ENCODE measurements at places on chromosomes 2 and 18.

DNA sequence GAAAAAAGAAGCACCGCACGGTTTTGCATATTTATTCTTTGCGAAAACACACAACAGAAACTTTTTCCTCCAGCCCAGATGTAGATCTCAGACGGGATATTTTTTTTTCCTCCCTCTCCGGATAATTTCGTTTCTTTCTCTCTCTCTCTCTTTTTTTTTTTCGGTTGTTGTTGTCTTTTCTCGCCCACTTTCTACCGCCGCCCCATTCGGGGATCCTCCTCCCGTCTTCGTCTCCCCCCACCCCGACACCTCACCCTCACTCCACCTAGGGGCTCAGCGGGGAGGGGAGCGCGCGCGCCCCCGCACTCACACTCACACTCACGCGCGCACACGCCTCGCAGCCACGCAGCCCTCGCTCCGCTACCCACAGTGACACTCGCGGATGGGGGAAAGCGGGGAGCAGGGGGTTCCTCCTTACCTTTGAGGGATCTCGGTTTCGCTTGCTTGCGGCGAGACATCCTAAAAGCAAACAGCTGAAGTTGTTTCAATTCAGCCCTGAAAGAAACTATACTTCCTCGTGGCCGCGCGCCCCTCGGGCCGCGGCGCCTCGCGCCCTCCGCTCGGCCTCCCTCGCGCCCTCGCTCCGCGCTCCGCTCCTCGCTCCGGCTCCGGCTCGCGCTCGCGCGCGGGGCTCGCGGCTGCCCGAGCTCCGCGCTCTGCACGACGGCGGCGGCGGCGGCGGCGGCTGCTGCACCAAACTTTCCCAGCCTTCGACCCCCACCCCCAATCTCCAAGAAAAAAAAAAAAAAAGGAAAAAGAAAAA lies 1.3 kb downstream of the ZNF521 start:
- no peak for DNase-seq

DNA sequence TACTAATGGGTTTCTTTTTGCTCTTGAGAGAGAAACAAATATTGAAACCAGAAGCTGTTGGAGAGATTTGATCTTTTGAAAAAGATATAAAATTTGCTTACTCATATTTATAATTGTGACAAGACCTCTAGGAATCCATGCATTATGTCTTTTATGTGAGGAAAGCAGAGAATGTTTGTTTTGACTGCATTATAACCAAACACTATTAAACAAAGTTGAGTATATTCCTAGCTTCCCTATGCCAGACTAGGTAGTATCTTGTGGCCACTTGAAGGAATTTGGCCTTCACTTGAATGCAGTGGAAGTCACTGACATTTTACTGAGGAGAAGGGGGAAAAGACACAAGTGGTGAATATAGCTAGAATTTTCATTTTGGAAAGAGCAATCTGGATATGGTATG lies 521.8 kb upstream of the ZEB2 start:
- no peak for DNase-seq

GRCh38 chr2:182929972-182930371 lies 63.5 kb upstream of the FRZB start:
- DNase-seq = no peak

- no peak for DNase-seq
These were observed 37.3 kb downstream of the THAP4 start for GRCh38 chr2:241599615-241600014.

DNA sequence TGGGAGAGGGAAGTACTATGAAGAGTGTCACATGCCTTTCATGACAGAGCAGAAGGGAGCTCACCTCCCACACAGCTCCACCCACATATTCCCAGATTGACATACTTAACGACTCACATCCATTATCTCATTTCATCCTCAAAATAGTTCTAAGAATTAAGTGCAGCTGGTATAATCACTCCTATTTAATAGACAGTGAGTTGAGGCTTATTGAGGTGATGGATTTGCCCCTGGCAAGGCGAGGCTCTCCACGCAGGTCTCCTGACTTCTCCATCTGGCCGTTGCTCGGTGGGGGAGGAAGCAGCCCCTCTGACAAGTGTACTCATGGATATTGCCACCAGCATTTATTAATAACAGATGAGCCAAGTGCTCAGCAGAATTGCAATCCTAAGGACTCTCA lies 81.4 kb downstream of the TGOLN2 start:
- no peak for DNase-seq

GRCh38 chr2:32647180-32647651 lies 19.4 kb downstream of the TTC27 start:
- DNase-seq = no peak

DNA sequence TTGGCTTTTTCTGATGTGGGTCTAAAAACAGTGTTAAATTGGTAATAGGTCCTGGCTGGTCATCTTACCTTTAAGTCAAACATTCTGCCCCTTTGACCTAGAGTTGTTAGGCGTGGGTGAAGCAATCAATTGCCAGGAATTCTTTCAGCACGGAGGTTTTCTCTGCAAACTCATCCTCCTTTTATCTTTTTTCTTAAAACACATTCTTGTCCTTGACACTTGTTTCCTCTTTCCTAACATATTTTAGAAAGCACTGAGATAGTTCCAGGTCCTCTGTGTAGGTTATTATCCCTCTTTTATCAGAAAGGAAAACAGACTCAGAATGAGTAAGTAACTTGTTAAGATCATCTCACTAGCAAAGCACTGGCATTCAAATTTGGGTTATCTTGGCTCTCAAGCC lies 18.6 kb upstream of the AP1S3 start:
- no peak for DNase-seq

GRCh38 chr2:14735696-14736095 lies 103.2 kb downstream of the LRATD1 start:
- DNase-seq = no peak

- no peak for DNase-seq
These were observed 228.4 kb downstream of the CYRIA start for GRCh38 chr2:16437189-16437588.

- DNase-seq = peak; percentile 26
These were observed 4.2 kb upstream of the MYO7B start for GRCh38 chr2:127531221-127531648.

DNA sequence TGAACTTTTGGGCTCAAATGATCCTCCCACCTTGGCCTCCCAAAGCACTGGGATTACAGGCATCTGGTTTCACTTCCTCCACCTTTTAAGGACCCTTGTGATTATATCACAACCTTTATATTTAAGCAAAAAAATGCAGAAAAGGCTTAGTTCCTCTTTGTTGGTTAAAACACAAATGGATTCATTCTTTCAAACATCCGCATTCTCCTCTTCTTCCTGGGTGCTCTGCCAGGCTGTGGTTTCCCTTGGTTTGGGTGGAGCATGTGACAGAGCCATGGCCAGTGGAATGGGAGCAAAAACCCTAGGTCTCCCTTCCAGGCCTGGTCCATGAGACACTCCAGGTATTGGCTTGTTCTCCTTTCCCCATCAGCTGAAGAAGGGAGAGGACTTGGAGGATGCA lies 9.9 kb upstream of the SLC66A3 start:
- DNase-seq = no peak

- no peak for DNase-seq
These were observed 35.8 kb upstream of the GLS start for GRCh38 chr2:190844700-190845401.

DNA sequence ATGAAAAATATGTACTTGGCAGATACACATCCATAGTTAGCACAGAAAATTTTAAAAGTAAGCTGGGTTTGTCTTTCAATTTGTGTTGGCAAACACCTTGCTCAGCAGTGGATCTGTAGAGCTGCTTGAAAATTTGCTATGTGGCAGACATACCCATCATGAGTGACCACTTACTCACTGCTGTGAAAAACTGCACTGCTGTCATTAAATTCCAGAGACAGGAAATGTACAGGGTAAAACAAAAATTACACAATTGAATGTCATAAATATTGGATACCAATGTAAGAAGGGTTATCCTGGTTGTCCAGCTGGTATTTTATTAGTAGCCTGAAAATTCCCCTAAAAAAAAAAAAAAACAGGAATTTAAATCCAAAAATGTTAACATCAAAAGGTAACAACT lies 24.5 kb downstream of the NIF3L1 start:
- no peak for DNase-seq

DNA sequence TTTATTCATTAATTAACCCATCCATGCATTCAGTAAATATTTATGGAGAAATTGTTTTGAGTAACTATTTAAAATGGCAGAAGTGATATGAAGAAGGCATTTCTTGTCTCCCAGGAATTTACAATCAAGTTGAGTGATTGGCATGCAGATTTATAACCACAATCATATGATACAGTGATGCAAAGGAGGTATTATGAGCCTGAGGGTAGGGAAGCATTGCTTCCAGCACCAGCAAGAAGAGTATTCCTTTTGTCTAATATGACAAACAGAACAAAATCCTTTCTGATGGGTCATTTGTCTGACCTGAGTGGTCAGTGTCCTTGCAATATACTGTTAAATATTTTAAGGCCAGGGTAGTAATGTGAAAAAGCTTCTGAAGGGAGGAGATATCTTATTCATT lies 244.2 kb upstream of the RGPD4 start:
- DNase-seq = no peak

DNA sequence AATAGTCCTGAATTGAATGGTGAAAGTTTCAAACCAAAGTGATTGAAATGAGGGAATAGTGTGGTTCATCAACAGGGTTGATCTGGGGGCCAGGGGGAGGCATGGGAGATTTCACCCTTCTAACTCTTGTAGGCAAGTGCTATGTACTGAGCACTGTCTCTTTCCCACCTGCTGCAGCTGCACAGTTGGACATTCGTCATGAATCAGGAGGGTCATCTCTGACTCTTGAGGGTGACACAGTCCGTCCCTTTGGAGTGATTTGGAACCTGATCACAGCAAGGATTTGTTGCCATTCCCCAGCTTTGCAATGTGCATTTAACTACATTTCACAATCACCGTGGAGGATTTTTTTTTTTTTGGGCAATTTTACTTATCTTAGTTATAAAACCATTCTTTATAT lies 224.6 kb downstream of the PHLPP1 start:
- no peak for DNase-seq

DNA sequence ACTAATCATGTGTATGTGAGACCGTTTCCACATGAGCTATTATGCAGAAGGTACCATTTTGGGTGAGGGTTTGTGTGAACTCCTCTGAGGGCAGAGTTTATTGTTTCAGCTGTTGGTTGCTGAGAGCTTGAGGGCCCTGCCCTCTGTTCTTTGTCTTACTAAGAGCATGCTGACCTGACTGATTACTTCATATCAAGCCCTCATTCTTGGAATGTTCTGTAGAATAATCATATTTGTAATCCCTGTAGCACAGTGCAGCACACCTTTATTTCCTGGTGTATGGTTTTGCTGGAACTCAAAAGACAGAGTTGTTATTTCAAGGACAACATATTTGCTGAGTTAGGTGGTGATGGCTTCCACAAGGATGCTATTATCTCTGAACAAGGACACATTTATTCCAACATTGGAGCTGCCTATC lies 118.5 kb downstream of the GALNT3 start:
- DNase-seq = no peak

DNA sequence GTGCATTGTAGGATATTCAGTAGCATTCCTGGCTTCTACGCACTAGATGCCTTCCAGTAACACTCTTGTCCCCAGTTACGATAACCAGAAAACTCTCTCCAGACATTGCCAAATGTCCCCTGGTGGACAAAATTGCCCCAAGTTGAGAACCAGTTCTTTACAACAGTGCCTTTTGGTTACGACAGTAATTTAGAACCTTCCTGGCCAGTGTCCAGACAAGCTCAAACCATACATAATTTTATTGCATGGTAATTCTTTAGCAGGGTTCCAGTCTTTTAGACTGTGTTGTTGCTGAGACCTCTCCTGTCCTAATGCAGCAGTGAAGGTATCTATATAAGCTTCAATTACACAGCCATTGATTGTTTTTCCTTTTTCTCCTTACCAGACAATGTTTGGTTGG lies 20.2 kb downstream of the RNMT start:
- DNase-seq = no peak

DNA sequence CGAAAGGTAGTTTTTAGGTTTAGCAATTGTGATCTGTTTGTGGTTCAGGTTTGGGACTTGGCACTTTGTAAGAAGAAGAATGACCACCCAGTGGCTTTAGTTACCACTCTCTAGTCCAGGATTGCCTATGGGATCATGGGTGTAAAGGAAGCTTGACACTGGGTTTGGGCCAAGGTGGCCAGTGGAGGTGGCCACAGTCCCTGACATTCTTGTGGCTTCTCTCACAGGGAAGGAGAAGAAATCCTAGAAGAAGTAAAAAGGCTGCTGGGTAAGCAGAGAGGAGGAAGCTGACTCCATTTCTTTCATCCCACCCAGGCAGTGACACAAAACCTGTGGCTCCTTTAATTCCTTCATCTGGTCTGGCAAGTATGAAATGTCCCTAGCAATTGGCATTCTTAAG lies 394.7 kb downstream of the CLIP4 start:
- no peak for DNase-seq

- no peak for DNase-seq
These were observed 290.5 kb downstream of the NOL4 start for GRCh38 chr18:33934258-33934657.

GRCh38 chr2:54560146-54560881 lies 104.2 kb downstream of the SPTBN1 start:
- DNase-seq = peak; percentile 65

DNA sequence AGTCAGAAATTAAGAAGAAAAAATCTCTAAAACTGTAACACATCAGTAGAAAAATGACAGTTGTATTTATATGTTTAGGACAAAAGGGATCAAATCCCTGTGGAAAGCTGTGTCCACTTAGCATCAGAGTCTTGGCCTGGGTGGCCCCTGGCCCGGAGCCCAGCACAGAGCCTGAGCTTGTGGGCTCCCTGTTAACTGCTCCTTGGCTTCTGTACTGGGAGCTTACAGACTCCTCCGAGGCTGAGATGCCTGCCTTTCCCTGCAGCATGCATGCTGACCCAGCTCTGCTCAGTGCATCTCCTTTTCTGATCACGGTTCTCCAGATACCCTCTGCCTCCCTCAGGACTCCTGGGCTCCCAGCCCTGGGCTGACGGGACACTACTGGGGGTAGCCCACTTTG lies 98.1 kb downstream of the DCDC2C start:
- DNase-seq = no peak

- no peak for DNase-seq
These were observed 53.7 kb downstream of the HS1BP3 start for GRCh38 chr2:20596973-20597859.

- DNase-seq = no peak
These were observed 5.6 kb upstream of the ELOA2 start for GRCh38 chr18:47040982-47041381.

DNA sequence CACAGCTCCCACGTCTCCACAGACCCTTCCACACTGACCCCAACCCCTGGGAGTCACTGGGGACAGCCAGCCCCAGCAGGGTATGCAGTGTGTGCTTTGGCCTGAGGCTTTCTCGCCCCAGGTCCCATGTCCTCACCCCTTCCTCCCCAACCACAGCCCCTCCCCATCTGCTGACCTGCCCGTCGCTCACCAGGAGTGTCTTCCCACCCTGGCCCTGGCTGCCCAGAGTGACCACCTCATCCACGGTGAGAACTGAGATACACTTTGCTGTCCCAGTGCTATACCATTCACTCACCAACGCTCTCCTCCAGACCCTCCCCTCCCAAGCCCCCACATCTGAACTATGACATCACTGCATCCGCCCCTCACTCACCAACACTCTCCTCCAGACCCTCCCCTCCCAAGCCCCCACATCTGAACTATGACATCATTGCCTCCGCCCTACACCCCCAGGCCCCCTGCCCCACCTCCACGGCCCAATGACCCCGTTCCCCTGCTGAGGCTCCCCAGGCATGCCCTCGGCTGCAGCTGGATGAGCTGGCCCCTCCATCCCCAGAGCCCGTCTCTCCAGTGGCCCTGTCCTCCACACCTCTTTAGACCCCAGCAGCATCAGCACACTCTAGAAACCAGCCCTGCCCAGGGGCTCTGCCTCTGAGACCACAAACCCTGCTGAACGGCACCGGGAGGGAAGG lies 55.2 kb downstream of the ANKMY1 start:
- DNase-seq = no peak

- no peak for DNase-seq
These were observed 92.4 kb upstream of the COPS8 start for GRCh38 chr2:236993286-236993685.

Data from RWPE1 (cell line).